ENCODE measurements at places on chromosomes 5 and 9.

DNA sequence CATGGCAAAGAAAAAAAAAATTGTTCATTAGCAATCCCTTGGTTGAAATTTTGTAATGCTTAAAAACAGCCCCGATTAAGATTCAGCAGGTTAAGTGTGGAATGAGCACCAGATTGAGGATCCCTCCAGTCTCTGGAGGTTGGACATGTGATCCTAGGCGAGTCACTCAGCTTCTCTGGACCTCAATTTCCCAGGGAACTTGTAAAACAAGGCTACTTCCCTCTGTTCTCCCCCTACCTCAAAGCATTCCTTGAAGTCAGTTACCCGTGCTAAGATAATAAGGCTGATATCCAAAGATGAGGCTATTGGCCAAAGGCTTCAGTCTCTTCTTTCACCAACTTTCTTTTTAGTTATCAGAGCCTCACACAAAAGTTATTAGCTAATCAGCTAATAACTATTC, 2.9 kb downstream of the KLHL3 start:
- no peak for DNase-seq

DNA sequence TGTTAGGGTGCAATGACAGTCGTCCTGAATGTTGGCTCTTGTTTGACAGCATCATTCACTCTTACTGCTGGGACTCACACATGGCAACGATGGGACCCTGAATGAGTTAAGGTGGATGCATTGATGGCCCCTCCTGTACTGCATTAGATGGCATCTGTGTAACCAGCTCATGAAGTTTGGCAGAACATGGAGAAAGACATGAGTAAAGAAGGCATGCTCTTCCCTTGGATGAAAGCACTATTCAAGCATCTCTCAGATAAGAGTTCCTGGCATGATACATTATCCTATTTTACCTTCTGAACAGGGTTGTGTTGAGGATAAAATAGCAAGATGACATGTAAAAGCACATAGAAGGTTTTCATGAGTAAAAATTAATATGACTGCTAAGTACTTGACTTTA, 142.2 kb upstream of the GAS1 start:
- DNase-seq: no peak

DNA sequence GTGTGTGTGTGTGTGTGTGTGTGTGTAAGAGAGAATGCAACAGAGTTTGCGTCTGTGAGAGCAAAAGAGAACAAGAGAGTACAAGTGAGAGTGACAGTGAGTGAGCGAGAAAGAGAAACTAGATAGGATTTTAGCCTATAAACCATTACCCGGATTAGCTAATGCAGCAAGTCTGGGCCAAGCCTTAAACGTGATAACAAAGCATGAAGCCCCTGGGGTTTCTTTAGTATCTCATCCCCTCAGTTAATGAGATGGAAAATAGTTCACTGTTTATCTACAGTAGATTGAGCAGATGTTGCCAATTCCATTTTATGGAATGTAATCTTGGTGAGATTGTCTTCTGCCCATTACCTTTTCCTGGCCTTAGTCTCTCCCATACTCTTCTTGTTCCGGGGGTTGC, 114.5 kb downstream of the MAT2B start:
- DNase-seq: no peak

- no peak for DNase-seq
These were observed 41.7 kb upstream of the HSD17B4 start for GRCh38 chr5:119410448-119411159.

DNA sequence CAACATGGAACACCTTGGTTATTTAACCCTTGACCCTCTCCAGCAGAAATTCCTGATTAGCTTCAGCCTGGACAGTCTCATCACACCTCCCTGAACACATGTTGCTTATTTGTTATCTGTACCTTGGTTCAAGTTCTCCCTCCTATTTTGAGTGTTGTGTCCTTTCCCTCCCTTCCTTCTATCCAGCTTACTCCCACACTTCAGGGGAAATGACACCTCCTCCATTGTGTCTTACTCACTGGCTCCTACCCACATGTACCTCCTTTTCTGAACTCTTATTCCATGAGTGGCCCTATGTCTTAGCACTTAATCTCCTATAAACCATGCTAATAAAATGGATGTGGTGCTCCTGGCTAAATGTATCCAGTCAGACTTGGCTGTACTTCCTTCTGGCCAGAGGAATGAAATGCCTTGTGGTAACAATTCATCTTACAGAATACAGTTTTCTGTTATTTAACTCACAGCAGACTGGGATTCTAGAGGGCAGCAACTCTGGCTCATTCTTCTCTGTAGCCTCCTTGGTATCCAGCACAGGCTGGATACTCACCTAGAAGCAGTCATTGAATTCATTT, 11.2 kb downstream of the LIX1 start:
- DNase-seq: no peak

DNA sequence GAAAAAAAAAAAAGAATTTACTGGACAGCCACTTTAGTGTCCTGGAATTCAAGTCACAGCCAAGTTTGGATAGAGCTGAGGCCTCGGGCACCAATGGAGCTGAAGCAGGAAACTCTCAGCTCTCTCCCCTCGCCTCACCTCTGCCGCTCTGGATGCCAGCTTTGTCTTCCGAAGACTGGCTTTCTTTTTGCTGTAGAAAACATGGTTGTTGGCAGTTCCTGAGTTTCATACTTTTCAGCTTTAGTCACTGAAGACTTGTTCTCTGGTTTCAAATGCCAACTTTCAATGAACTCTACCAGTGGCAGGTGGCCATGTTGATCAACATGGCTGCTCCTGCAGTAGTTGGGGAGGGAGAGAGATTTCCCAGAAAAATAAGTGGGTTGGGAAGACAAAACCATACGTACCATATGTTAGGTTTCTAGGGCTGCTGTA, 142.2 kb downstream of the SNX18 start:
- no peak for DNase-seq

GRCh38 chr5:39200081-39200480, 19.3 kb downstream of the FYB1 start:
- DNase-seq: no peak

DNA sequence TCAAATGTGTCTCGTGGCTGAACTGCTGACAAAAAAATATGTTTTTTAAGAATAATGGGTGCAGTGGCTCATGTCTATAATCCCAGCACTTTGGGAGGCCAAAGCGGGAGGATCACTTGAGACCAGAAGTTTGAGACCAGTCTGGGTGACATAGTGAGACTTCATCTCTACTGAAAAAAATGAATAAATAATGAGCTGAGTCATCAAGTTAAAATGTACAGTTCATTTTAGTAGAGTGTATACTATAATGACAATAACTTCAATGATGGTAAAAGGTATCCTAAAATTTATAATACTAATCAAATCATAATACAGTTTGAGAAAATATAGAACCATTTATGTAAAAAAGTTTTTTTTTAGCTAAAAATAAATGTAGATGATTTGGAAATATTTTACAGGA, 37.9 kb upstream of the TJP2 start:
- DNase-seq: no peak

DNA sequence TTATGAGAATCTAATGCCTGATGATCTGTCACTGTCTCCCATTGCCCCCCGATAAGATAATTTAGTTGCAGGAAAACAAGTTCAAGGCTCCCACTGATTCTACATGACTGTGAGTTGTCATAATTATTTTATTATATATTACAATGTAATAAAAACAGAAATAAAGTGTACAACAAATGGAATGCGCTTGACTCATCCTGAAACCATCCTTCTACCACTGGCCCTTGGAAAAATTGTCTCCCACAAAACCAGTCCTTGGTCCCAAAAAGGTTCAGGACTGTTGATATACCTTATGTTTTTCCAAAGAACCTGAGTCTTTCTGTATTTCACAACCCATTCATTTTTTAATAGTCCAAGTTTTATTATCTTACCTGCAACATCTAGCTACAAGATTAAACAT, 403.5 kb downstream of the TAF11L14 start:
- no peak for DNase-seq

- DNase-seq: no peak
These were observed 263.8 kb downstream of the NSG2 start for GRCh38 chr5:174309131-174309795.

DNA sequence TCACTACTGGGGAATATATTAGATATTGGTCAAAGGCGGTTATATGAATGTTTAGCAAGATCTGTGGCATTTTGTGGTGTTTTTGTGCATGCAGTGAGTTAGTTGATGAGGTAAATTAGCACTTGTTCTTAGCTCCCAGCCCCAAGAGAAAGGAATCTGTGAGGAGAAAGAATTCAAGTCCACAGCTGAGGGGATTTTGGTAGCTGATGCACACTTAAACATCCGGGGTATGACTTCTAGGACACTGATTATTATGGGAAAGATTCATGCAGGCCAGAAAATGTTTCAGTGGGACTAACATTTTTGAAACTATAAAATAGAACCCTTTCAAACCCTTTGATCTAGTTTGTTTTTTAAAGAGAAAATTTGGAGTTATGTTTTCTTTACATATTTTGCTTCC, 118.2 kb upstream of the RPS23 start:
- DNase-seq: no peak

DNA sequence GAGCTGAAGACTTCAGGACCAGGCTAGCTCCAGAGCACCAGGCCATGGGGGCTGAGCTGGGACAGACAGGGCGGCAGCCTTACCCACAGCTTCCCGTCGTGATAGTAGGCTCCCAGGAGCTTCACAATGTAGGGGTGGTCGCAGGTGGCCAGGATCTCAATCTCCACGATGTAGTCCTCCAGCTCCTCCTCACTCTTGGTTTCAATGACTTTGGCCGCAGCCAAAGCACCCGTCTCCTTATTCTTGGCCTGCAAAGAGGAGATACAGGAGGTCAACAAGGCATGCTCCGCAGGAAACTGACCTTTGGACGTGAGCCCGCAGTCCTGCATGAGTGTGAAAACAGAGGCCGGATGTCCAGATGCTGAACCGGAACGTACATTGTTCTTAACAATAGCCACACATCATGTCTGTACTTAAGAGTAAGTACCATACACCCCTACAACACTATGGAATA, 31.5 kb downstream of the STK10 start:
- no peak for DNase-seq

GRCh38 chr5:90786756-90787155, 228.2 kb downstream of the ADGRV1 start:
- DNase-seq: no peak

DNA sequence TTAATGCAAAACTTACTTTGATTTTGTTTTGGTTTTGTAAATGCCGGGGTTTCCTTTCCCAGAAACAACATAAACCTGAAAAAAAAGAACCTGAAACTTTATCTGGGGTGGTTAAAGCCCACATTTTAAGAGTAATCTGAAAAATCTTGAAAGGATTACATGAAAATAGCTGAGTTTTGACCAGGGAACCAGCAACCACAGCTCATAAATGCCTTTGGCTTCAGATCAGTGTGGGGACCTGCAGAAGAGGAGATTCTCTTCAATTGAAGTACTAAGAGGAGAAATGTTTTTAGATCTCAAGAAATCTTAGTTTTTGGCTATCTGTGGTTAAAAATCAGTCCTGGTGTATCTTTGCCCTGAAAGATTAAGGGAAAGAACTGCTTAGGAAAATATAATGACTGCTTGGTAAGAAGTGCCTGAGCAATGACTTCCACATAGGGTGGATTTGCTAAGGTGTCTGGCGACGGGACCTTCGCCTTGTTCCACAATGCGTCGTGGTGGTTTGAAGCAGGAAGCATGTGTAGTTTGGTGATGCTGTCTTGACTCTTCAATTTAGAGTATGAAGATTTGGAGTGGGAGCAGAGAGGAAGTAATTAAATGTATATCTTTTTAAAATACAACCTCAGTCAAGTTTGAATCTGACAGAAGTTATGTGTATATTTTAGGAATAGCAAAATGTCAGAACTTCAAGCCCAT, 186.5 kb downstream of the MAN2A1 start:
- no peak for DNase-seq

- no peak for DNase-seq
These were observed 511.0 kb downstream of the SLCO4C1 start for GRCh38 chr5:101785090-101785489.

DNA sequence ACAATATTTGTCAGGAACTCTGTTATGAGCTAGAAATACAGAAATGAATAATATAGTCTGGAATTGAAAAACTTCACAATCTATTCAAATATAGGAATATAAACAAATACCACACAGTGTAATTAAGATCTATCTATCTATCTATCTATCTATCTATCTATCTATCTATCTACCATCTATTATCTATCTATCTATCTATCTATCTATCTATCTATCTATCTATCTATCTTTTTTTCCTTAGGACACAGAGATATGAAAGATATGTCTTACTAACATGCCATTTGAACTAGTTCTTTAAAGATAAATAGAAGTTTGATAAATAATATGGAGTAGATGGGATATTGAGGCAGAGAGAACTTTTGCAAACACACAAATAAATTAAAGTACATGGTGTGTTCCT, 357.8 kb downstream of the PARP8 start:
- no peak for DNase-seq

DNA sequence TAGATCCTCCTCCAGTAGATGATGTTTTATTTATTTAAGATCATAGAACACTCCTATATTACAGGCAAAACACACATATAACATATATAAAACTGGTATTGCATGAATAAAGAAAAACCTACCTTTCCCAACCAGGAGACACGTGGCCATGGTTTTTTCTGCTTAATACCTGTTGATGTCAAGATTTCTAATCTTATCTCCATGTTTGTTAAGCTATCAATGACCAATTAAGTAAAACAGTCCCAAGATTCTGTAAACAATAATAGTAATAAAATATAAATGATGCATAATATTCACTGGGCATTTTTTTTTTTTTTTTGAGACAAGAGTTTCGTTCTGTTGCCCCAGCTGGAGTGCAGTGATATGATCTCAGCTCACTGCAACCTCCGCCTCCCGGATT, 1.7 kb downstream of the CPLANE1 start:
- DNase-seq: no peak

- DNase-seq: no peak
These were observed 17.4 kb upstream of the COL5A1 start for GRCh38 chr9:134624137-134624591.

- no peak for DNase-seq
These were observed 481.6 kb downstream of the SPATA31A7 start for GRCh38 chr9:61671276-61671973.

DNA sequence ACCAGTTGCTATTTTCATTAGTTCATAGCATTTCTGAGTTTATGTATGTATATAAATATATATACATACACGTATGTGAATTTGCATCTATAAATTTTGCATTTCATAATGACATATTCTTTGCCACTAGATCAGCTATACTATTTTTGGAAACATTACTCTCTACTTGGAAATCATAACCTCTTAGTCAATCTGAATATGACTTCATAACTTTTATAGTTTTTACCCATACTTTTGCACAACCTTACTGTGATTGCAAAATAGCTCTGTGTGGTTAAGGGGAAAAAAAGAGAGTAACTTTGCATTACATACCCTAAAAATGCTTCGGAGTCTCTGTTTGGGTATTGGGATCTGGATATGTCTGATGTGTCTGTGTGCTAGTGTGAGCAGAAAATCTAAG, 44.9 kb upstream of the ADAMTSL1 start:
- no peak for DNase-seq

DNA sequence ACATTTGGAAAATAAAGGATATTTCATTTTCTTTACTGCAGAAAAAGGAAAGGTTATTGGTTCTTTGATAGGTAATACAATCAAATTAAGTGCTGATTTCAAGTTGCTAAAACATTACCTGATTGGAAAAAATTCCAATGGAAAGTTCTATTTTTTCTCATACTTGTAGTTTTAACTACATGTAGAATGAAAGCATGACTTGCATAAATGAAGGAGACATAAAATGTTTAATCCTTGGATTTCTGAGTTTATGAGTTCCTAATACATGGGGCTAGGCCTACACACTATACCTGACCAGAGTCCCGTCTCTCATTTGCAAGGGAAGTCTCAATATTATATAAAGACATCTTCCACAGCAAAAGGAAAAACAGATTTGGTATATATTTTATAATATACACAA, 5.2 kb upstream of the MEIKIN start:
- no peak for DNase-seq
